NCI-H510A treated with DMSO at 0.1 percent for 48 hours (cell line): ENCODE measurements at places on chromosomes 12 and 14.

DNA sequence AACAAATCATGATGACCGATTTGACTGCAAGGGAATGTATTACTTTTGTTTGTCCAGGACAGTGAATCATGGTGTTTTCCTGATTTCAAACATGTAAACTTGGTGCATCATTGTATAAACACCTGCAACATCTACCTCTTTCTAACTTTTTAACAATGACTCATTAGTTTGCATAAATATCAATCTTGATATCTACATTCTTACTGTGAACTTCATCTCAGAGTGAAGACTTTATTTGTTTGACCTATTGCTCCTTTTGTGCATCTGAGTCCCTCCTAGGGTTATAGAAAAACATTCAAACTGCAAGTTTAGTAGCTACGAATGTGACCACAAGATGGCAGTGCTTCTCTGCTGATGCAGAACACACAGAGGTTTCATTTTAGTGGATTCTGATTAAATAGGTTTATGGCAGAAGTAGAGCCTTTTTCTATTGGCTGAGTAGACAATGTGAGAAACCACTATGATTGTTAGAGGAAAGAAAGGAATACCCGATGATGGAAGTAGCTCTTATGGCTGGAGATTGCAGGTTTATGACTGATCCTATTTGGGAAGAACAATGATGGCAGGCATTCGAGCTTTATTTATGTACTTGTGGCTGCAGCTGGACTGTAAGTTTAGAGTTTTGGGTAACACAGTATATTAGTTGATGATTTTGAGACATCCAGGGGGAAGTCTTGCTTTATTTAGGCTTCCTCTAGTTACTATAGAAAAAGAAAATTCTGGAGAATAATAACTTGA lies 244.2 kb upstream of the OR4E1 start:
- peak; percentile 12 for DNase-seq

DNA sequence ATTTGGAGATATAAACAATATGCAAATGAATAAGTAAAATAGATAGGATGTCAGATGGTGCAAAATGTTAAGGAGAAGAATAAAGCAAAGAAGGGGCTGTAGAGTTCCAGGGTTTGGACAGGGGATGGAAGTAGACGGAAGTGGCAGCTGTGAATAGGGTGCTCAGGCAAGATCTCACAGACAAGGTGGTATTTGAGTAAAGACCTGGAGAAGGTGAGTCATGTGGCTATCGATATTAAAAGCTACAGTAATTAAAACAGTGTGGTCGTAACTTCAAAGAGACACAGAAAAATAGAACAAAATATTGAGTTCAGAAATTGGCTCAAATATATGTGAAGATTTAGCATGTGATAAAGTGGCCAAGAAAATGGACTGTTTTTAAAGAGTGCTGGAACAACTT lies 61.3 kb upstream of the SLC38A2 start:
- no peak for DNase-seq

DNA sequence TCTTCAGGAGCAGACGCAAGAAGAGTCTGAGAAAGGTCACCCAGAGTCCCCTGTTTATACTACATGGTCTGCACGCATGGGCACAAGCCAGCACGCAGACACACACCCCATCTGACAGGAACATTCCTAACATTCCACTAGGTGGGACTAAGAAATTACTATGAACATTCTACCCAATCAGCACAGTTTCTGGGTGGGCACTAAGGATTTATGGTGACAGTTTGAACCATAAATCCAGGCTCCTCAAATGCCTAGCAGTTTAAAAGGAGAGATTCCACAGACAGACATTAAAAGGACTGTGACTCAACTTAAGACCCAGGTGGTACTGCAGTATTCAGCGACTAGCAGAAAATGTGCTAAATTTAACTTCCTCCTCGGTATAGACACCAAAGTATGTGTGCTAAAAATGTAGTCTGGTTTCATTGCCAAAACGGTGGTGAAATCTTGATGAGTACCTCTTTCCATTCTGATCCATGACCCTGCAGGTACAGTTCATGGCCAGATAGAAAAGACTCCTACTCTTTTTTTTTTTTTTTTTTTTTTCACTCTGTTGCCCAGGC lies 16.2 kb downstream of the ABHD4 start:
- no peak for DNase-seq

DNA sequence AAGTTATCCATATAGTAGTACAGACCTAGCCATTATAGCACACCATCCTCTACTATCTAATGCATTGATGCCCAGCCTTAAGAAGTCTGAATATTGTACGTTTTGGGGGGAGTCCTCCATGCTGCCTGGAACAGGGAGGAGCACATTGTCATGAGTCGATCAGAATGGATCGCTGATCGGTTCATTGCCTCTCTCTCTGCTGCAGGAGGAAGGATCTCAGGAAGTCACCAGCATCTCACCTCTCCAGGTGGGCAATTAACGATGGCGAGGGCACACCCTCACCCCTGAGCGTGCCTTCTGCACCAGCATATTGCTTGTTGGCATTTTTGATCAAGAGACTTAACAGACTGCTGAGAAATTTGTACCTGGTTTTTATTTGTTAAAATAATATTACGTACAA lies 11.5 kb downstream of the CCND2 start:
- no peak for DNase-seq

DNA sequence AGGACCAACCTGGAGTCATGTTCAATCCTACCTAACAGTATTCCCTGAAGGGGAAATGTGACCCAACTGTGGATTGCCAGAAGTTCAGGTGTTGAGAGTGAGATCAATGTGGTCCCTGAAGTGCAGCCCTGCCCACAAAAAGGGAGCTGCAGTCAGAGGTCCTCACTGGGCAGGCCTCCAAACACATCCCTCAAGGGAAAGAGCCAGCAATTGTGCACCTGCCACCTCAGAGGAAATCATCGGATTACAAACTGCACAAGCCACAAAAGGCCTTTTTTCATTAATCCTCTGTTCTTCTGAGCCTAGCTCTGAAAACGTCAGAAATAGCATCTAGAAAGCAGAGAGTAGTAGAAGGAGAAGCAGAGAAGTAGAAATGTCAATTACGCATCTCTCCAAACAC lies 10.8 kb upstream of the MDM1 start:
- DNase-seq, result no peak

DNA sequence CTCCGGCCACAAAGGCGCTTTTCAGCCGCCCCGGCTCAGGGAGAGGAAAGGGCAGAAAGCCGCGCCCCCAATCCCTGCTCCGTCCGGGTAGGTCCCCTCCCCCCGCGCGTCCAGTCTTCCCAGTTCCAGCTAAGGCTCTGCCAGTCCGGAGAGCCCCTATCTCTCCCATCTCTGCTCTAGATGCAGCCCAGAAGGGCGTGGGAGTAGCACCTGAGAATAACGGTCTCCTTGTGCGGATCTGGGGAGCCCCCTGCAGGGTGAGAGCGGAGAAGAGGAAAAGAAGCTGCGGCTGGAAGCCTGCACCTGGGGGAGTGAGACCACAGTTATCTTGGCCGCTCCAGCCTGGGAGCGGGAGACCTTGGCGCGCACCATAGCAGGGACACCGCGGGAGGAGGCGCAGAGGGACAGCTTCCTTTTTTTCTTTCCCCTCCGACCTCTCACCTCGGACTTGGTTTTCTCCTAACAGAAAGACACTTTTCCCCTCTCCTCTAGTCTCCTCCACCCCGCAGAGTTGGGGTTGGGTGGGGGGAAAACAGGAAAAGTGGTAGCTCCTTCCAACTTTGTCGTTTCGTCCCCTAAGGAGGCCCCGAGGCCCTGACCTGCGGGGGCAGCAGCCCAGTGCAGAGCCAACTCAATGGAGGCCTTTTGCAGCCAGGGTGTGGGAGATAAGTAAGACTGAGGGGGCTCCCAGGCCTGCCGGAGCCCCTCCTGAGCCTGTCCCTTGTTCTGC lies 2.4 kb downstream of the DHH start:
- DNase-seq, result peak; percentile 3

DNA sequence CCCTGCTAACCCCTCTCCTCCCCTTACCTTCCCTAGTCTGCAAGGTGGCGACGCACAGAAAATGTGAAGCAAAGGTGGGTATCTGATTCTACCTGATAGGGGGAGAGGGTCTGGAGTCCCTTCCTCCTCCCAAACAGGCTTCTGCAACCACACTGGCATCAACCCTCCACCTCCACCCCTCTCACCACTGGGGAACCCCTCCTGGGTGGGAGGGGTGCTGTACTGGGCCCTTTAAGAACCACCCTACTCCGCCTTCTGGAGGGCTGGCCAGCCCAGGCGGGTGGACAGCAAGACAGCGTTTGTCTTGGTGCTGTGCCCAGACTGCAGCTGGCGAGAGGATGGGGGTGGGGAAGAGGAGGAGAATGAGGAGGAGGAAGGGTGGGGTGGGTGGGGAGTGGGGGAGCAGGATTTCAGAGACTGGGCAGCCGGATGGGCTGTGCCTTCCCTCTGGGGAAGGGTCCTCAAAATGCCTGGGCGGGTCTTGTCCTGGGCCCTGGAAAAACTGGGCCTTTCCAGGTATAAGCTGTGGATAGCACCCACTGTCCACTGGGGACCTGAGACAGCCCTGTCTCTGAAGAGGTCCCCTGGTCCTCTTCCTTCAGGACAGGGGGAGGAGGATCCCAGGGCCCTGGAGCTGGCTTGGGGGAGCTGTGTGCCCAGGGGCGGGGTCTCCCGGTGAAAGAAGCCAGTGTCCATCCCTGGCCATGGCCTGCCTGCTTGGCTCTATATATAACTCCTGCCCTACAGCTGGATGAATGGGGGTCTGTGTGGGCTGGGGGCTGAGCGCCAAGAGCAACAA lies 2.8 kb downstream of the TNS2 start:
- DNase-seq, result peak; percentile 57

GRCh38 chr12:50518090-50518489 lies 13.3 kb downstream of the DIP2B start:
- DNase-seq, result no peak

- DNase-seq, result no peak
These were observed 10.1 kb downstream of the GMFB start for GRCh38 chr14:54478636-54479215.

DNA sequence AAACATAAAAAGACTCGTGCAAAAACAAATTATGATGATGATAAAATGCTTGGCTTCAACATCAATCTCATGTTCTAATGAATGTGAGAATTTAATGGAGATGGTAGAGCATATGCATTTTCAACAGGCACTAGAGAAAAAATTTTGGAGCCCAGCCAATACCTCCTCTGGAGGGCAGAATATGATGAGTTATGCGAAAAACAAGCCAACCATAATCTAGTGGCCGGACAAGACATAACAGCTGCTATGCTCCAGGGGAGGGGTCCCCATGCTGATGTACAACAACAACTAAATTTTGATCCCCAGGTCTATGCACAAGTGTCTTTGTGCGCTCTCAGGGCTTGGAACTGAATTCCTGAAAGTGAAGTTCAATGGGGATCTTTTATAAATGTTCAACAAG lies 1197.5 kb downstream of the LRFN5 start:
- DNase-seq, result peak; percentile 21

GRCh38 chr12:129305851-129306250 lies 452.6 kb downstream of the GLT1D1 start:
- DNase-seq, result peak; percentile 18

DNA sequence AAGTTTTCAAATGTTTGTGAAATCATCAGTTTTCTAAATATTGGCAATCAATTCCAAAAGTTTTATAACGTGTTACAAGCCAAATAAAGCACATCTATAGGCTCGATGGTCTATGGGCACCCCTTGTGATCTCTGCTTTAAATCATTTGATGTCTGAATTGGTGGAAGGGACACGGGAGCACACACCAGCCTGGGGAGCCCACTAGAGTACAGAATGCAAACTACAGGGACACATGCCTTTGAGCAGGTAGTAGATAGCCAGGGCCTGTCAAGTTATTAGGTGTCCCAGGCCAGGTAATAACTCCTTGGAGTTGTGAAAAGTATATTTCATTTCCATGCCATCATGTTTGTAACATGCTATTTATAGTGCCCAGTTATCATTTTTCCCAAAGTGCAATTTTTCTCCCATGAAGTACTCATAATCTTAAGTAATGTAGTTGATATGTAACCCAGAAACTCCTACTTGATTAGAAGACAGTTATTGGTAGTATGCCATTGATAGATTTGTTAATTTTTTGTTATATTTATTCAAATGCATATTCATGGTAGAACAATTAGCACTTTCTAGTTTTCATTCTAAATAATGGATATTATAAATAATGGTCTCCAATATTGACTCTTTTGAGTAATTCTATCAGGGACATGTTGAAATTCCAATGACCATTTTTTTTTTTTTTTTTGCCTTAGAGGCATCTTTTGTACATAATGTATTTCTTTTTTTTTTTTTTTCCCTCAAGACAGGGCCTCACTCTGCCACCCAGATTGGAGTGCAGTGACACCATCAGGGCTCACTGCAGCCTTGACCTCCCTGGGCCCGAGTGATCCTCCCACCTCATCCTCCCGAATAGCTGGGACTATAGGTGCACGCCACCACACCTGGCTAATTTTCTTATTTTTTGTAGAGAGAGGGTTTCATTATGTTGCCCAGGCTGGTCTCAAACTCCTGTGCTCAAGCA lies 96.9 kb upstream of the FGD4 start:
- peak; percentile 9 for DNase-seq

DNA sequence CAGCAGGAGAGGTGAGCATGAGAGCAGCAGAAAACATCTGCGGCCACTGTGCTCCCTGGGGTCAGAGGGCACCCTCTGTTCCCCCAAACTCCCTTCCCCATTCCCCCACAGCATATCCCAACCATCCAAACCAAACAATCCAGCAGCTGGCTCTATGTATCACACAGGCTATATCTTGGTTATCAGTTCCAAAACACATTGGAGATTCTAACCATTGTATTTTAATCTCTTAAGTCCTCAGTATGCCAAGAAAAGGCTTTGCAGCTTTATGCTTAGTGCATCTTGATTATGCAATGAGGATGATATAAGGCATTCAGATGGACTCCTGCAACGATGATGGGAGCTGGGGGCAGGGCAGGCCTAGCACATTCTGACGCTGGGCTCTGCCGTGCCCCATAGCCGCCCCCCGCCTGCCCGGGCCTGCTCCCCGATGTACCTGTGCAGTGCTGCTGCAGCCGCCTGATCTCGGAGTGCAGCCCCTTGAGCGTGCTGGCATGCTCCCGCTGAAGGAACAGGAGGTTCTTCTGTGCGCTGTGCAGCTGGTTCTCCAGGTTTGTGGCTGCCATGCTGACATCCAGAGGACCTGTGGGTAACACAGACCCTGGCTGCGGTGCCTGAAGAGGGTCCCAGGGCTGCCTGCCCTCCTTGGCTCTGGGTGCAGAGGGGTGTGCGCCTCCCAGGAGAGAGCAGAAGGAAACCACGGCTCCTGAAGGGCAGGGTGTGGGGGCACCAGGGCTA lies 29.6 kb downstream of the CCDC92 start:
- DNase-seq, result no peak

DNA sequence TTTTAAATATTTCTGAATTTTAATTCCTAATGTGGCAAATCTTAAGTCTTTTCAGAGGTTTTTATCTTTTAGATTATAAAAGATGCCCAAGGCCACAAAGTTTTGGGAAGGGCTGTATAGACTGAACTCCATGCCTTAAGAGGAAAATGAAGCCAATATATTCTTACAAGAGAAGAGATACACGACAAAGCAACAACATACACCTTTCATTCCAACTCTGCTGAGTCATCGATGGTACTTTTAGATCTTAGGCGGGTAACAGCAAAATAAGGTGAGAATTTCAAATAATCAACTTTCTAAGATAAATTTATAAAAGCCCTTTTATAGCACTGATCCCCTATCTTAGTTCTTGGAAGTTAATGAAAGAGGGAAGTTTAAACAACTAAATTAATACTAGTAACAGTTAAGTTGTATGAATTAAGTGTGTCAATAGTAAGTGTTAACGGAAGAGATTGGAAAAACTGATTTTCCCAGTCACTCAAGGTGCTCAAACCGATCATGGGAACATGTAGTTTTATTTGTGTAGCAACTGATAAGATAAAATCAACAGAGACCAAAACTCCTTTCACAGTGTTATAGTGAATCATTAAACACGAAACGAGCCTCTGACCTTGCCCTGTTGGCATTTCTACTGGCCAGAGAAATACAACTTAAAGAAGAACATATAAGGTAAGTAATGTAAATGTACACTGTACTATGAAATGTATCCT lies 18.8 kb upstream of the PIK3C2G start:
- DNase-seq, result no peak

- DNase-seq, result no peak
These were observed 35.8 kb downstream of the ETV6 start for GRCh38 chr12:11685316-11685715.
